ENCODE measurements at places on chromosomes 7 and 10.
A peak's percentile ranks its signal among the peaks of the same experiment; 100 is the strongest.

DNA sequence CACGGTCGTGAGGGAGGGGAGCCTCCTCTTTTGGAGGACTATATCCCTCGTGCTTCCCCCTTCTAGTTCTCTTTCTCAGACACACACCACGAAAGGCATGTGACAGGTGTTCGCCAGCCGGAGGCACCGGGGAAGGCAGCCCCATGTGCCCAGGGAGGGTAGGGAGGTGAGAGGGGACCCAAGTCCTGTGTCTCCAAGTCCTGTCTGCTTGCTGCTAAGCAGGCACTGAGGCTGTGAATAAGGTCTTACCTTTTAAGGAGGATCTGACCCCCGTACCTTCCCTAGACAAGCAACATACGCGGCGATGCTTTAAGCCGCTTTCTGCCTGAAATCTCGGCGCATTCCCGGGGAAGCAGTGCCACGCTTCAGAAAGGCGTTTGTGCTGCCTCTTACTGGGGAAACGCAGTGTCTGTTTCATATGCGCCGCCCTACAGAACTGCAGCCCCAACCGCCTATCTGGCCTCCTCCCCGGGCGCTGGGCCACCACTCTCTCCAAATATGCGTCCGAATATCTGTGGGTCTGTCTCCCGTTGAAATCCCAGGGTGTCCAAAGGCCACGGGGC lies 770 bp downstream of the PLXNA4 start:
- peak; percentile 43 for DNase-seq

DNA sequence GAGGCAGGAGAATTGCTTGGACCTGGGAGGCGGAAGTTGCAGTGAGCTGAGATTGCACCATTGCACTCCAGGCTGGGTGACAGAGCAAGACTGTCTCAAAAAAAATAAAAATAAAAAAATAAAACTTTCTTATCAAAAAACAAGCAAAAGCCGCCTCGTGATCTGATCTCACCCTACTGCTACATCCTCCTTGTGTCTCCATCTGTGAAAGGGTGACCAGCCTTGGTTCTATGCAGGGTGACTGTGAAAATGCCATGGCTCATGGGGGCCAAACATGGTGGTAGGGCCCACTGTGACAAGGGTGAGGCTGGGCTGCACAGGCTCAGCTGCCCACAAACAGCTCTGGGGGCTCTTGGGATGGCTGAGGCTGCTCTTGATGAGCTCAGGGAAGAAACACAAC lies 968 bp upstream of the OPN4 start:
- no peak for DNase-seq

DNA sequence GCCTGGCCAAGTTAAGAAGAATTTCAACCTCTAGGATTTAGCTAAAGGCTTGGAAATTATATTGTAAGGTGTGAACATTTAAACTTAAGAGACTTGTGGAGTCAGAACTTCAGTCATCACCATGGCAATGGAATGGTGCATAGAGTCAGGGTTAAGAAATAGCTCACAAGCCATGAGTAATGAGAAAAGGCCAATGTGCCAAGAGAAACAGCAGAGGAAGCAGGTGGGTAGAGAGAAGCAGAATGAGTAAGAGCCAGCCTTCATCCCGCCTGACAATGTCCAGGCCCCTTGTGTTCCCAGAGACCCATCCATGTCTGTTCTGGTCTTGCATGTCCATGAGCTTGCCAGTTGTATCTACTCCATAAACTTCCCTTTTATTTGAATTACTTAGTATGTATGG lies 62.6 kb upstream of the TBX20 start:
- peak; percentile 76 for DNase-seq

DNA sequence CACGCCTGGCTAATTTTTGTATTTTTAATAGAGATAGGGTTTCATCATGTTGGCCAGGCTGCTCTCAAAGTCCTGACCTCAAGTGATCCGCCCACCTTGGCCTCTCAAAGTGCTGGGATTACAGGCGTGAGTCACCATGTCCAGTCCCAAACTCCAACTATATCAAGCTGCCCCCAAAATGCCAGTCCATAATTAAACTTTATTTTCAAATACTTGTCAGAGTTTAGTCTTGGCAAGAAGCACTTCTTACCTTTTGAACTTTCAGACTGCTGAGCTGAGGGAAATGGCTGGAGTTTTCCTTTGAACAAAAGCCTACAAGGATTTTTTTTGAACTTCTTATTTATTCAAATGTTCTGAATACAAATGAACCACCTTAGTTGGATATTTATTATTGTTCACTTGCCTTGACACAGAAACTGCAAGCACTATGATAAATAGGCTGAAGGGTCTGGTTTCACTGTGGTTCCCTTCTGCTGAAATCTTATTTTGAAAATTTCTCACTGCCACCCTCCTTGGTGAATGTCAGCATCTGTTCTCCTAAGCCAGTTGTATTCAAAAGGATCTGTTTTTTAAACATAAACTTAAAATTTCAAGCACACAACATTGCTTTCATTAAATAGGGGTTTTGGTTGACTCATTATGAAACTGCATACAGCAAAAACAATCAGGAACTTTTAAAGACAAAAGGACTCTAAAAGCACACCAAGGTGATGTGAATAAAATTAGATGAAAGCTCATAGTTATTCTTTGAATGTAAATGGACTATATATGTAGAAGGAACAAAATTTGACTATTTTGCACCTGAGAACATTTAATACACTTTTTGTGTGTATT lies 101.7 kb upstream of the SLC26A5 start:
- DNase-seq, result no peak

- DNase-seq, result no peak
Observed at GRCh38 chr7:50655020-50655419, 89.8 kb upstream of the DDC start.

Data from cardiac fibroblast (primary cell).